ENCODE measurements at places on chromosomes 2 and 18.

GRCh38 chr2:29193681-29194080 lies 78.5 kb downstream of the CLIP4 start:
- DNase-seq, result no peak

DNA sequence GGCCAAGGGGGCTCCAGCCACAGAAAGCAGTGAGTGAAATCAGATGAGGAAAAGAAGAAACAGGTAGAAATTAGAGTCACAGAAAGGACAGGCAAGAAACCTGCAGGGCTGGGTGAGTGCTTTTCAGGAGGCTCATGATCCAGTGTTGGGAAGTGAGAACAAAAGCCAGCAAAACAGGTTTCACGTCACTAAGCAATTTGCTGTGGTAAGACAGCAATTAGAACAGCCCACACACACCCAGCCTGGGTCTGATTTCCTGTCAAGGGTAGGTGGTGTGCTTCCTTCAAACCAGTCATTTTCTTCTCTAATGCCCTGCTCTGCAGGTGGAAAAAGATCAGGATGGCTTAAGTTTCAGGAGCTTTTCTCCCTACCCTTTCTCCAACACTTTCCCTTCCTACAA lies 52.9 kb upstream of the XDH start:
- peak; percentile 2 for DNase-seq

- no peak for DNase-seq
These were observed 179.9 kb upstream of the MSH6 start for GRCh38 chr2:47602996-47603395.

GRCh38 chr2:17164550-17164949 lies 353.7 kb downstream of the RAD51AP2 start:
- no peak for DNase-seq

DNA sequence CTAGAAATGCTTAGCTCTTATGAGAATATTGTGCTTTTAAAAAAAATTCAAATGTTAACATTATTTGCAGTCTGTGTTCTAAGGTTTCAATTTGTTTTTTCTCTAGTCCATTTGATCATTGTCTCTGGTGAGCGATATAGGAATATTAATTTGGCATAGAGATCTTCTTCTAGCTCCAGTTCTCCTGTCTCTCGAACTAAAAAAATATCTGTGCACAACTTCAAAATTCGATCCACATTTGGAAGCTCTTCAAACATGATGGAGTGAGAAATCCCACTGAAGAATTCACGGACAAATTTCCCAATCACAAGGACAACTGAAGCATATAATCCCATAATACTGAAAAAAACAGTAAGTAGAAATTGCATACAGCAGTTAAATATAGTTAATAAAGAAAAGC lies 145.6 kb downstream of the NAPG start:
- DNase-seq, result no peak

DNA sequence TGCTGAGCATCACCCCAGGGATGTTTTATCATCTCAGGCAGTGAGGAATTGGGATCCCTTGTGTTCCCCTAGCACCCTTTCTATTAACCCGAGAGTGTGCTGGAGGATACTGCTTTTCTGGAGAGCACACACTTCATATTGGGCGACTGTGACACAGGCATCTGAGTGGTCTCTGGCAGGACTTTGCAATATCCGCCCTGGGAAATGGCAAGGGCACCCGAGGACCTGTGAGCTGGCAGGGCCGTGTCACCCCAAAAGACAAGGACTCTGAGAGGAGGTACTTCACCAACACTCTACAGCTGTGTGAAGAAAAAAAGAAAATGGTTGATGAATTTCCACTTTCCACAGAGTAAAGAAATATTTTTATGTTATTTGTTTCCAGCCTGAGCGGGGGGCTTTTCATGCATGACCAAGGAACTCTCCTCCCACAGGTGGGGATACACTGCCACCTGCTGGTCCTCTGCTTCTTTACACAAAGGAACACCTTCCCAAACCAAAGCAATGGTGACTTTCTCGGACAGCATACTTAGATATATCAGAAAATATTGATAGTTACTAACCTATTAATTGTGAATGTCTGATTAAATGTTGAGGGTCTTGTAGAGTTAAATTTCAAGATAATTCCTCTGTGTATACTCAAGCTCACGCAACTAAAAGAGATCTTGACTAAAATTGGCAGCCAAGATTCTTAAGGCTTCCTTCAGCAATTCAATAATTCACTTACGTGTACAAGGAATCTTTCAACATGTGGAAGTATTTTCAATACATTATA lies 45.9 kb upstream of the REG3G start:
- DNase-seq, result peak; percentile 93

DNA sequence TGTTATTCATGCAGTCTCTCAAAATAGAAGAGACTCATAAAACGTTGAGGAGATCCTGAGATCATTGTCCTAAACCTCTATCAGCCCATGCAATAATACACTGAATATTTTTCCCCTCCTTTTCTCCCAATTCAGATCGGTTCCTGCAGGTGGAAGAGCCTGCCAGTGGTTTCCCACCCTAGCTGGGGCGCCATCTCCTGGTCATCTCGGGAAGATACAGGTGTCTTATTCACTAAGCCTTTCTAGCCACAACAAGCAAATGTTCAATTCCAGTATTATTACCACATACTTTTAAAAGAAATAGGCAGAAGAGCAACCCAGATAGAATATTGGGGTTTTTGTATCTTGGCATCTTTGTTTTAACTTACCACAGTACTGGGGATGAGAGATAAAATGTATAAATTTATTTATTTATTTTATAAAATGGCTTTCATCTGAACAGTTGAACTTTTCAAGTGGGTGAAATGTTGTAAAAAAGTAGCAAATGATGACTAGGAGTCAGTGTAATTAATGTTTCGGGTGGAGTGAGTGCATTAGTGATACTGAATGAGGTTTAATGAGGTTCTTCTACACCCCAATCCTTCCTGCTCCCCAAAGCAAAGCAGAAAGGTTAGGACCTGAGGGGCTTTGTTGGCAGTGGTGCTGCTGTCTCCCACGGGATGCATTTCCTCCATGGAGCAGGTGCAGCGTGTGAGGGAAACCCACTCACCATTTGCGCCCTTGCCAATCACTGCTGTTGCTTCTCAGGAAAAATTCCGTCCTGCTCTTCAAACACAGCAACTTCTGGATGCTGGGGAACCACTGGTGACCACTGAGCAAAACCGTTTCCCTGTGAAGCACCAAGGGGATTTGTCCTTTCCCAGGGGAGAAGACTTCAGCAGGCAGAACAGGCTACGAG lies 147.1 kb upstream of the FHL2 start:
- peak; percentile 80 for DNase-seq

DNA sequence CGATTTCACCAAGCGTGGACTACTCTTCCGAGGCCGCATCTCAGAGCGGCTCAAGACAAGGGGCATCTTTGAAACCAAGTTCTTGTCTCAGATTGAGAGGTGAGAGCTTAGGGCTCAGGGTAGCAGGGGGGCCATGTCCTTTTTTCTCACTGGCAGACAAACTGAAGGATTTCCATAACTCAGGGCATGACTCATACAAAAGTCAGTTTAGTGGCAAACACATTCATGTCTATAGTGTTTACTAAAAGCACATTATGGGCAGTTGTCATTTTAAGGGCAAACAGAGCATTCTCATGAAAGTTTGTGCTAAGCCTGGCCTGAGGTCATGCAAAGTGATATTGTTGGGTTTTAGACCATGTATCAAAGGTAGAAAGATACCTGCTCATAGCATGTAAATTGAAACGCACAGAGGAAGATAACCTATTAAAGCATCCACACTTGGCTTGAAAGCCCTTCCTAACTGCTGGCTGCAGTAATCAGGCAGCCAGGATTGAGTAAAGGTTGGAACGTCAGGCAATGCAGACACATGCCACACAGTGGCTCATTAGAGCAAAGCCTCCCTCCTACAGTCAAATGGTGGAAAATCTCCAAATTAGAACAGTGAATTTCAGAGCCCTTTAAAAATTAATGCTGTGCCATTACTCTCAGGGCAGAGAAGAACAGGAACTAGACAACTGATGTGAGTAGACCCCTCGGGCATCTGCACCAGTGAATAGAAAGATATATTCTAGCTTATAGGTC lies 54.2 kb downstream of the HK2 start:
- no peak for DNase-seq

DNA sequence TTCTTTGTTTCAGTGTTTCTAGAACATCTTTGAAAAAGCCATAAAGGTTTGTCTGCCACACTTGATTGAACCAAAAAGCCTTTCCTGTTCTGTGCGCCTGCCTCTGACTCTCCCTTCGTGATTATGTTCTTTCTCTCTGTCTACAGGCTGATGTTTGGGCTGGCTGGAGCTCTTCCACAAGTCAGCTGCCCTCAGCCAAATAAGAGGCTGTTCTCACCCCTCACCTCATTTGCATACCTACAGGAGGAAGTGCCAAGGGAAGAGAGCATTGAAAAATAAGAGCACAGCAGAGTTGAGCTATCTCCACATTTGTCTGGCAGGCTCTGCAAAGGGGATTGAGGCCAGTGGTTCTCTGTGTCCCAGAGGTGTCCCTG lies 15.8 kb downstream of the INPP5D start:
- no peak for DNase-seq

DNA sequence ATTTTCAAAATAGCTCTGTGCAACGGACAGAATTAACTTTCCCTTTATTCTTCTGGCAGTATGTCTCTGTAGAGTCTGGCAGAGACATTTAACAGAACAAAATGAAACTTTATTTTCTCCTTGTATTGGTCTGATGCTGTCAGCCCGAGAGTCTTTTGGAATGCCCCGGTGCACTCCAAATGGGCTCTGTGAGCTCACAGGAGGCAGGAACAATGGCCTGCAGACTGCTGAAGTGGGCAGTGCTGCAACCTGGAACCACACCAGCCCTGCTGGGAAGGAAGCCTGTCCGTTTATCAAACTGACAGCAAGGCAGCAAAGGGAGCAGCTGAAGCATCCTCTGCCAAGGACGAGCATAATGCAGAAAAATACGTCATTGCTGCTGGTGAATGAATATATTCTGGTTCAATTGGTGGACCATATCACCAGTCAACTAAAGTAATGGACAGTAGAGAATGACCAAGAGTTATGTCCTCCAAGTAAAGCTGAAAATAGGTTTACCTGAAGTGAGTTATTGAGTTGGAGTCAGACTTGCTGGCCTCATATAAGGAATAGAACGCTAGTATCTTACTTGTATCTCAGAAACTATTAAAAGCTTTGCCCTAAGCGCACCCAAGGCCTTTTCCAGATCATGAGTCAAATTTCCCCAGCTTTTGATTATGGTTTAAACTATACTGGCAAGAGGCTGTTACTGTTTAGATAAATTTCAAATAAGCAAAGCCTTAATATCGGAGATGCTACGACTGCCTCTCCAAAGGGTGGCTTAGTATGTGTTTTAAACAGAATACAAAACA lies 207.6 kb upstream of the TANK start:
- no peak for DNase-seq

DNA sequence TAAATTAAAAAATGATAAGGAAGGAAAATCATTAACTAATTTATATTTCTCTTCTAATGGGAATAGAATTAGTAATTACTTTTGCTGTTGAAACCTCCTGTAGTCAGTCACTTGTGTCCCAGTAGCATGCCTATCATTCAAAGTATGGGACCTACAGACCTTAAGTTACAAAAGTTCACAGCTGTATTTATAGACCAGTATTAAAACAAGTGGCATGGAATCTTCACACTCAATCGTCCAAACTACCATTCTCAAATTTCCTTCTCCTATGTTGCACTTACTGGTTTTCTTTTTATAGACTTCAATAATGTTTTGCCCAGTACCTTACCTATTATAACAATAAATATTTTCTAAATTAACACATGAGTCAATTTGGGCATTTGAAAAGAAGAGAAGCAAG lies 639.9 kb downstream of the ERBB4 start:
- DNase-seq, result no peak

DNA sequence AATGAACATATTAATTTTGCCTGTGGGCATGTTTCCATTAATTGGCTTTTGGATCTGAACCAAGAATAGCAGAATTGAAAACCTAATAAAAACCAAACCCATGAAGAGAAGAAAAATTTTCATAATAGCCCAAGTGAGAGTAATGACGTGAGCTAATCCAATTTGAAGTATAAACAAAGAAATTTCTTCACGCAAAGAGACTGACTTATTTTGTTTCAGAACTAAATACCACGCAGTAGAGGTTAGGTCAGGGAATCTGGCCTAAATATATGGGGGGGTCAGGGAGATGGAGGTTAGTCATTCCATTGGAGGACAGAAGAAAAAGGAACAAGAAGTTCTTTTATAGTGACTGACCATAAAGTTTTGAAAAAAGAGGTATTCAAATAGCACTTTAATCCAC lies 94.1 kb upstream of the CYP1B1 start:
- DNase-seq, result no peak

DNA sequence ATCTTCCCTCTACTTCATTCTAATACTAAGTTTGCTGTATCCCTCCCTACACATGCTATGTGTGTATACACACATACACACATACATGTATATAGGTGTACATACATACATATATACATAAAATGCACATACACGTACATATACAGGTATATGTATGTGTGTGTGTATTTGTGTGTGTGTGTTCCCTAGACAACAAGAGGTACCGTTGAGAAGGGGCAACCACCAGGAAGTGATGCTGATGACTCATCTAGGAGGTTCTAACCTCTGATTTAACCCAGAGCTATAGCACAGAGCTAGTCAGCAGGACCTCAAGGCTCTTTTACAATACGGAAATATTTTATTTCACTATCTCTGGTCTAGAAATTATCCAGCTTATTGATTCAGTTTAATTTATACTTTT lies 139.2 kb downstream of the LAMA3 start:
- no peak for DNase-seq

- peak; percentile 26 for DNase-seq
These were observed 178.8 kb upstream of the CHST9 start for GRCh38 chr18:27363872-27364271.

- no peak for DNase-seq
These were observed 37.1 kb downstream of the AGFG1 start for GRCh38 chr2:227509076-227509475.

DNA sequence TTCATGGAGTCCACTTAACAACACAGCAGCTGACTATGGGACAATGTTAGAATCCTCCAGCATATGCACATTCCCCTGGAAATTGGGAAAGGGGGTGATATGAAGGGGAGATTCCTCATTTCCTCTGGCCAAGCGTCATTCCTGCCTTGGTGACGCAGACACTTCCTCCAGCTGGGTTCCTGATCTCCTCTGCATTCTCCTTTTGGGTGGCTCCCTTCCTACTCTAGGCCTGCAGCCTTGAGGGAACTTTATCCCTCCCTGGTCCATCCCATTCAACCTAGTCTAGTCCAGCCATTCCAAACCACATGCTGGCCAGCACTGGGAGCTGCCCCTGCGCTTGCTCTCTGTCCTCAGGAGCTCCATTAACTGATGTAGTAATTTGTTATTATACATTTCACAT lies 216.8 kb downstream of the VAPA start:
- DNase-seq, result no peak

Measured in eye (tissue), 1 donor.